Motor neuron (in vitro differentiated cells): ENCODE measurements at places on chromosomes 12 and 14.

DNA sequence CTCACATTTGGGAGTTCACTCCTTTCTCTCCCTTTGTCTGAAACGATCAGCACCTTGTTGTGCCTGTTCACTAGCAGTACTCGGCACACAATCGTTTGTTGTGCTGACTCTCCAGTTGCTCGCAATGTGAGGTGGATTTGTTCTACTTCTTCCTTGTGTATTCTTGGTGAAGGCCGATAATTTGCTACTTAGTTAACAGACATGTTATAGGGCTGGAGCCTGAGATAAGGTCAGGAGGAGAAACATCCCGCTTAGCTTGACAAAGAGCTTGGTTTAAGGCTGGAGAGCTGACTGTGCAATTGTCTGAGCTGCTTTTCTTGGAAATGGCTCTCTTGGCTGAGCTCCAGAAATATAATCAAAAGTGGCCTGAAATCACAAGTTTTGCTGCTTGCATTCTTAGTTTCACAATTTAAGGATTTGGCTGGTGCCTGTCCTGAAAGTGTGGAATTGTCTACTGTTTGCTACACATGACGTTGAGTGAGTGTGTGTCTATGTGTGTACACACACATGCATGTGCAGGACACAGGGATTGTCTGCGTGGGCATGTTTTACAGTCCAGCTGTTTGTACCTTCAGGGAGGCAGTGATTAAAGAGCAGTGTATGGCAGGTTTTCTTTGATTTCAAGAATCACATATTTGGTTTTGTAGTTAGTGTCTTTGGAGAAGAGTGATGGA, 77.7 kb downstream of the ARF6 start:
- peak; percentile 56 for ATAC-seq

DNA sequence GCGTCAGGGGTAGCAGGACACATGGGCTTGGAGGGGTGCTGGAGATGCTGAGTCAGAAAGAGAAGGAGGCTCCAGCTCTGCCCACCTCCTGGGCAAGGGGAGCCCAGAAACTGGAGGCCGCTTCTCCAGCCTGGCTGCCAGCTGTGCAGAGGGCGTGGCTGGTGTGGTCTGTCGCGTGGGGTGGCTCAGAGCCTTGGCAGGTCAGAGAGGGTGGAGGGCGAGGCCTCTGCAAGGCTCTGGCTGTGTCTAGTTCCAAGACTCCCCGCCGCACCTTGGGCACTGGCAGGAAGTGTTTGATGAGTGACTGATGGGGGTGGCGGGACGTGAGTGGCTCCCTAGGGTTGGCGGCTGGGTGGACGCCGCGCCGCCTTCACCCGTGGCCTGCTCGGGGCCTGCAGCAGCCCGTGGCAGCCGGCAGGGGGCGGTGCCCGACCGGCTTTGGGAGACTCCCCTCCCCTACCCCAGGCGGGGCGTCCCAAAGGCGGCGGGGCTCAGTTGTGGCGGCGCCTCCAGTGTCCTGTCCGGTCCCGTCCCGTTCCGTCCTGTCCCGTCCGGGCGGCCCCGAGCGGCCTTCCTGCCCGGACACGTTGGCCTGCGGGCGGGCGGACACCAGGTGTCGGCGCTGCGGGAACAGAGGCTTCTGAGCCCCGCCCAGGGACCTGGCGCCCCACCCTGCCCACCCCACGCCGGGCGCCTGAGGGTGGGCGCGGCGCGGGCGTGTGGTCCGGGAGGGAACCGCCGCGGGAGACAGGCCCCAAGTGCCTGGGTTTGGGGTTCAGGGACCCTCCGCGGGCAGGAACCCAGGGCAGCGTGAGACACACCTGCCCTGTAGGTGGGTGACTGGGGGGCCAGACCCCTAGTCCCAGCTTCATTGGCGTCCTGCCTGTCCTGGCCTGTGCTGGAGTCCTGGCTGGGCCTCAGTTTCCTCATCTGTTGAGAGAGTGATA, 39.7 kb downstream of the KRT80 start:
- ATAC-seq = peak; percentile 71

DNA sequence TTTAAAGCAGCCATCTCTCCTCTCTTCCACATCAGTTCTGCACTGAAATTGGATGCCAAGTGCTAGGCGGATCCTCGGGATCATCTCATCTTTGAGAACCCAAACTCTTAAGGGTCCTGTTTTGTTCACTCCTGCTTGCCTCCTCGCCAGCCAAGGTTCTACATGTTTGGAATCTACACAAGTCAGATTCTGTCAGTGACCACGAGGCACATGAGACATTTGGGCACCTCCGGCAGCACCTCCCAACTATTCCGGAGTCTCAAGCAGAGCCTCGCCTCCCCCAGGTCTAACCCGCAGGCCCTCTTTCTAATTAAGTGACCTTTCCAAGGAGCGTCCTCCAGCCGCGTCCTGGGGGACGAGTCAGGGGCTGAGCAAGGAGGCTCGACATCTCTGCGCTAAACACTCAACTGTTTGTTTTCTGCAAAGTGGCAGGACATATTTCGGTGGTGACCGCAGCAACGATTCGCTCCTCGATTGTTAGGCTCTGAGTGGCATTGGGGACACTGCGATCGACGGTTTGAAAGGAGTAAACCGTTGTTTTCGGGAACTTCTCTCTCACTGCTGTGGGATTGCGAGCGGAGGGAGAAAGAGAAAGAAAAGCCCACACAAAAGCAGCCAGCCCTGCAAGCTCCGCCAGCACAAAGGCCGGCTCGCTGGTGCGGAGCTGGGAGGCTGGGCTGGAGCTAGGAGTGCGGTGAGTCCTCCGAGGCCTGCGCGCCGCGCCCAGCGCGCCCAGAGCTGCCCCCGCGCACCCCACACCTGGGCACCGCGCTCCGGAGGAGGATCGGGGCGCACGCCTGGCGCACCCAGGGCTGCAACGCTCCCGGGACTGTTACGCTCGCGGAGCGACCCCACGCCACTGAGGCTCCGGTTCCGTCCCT, 640 bp downstream of the ARMH4 start:
- ATAC-seq = peak; percentile 73

DNA sequence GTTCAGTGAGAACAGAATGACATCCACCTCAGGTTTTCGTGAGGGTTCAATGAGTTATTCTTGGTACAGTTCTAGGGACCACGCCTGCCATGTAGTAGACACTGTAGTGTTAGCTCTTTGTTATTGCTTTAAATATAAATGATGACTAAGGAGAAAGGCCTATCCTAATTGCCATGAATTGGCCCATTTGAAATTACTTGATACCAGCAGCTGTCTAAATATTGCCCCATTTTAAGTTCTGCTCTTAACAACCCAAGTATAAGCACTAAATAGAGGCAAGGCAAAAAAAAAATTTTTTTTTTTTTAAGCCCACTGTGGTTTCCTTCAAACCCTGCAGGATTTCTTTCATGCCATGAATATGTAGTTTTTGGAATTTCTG, 84.5 kb downstream of the BORCS5 start:
- ATAC-seq = no peak
